ENCODE measurements at places on chromosomes 2 and 18.
A peak's percentile ranks its signal among the peaks of the same experiment; 100 is the strongest.

DNA sequence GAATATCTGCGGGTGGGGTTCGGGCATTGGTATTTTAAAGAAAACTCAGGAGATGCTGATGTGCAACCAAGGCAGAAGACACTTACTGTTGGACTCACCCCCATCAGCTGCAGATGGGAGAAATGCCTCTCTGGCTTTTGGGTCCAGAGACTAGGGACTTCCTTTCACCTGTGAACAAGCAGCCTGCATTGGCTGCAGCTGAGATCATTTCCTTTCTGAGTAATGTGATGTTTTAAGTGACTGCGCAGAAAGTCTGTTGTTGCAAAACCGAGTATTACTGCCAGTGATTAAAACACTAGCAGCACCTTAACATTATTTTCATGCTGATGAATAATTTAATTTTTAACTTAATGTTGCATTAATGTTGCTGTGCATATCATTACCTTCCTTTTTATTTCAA lies 143.0 kb downstream of the TSN start:
- DNase-seq = no peak

GRCh38 chr2:44932079-44932478 lies 9.4 kb upstream of the SIX3 start:
- no peak for DNase-seq

- DNase-seq = no peak
Observed at GRCh38 chr2:26720322-26721114, 28.0 kb downstream of the KCNK3 start.

DNA sequence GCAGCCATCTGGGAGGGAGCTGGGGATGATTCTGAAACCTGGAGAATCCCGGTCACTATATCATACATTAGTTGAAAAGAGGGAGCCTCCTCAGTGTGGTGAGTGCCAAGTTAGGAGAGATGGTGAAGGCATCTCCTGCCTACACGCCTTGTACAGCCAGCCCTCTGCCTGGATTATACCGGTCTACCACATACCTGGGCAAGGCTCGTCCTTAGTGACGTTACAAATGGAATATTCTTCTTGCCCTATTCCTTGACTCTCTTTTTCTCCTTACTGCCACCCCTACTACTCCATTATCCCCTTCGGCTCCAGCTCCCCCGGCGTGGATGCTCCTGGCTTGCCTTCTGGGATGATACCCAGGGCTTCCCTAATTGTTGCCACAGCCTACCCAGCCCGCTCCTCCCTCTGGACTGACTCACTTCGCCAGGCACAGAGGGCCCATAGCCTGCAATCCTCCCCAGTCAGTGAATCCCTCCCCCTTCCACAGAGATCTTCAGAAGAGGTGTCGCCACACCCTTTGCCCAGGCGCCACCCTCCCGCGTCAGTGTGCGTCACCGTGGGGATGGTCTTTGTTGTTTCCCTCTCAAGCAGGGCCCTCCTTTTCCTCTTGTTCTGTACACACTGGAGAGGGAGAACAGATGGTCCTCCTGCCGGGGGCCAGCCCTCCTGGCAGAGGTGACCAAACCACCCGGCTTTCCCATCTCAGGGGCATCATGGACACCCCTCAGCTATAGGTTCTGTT lies 115.2 kb upstream of the EPAS1 start:
- DNase-seq = no peak

DNA sequence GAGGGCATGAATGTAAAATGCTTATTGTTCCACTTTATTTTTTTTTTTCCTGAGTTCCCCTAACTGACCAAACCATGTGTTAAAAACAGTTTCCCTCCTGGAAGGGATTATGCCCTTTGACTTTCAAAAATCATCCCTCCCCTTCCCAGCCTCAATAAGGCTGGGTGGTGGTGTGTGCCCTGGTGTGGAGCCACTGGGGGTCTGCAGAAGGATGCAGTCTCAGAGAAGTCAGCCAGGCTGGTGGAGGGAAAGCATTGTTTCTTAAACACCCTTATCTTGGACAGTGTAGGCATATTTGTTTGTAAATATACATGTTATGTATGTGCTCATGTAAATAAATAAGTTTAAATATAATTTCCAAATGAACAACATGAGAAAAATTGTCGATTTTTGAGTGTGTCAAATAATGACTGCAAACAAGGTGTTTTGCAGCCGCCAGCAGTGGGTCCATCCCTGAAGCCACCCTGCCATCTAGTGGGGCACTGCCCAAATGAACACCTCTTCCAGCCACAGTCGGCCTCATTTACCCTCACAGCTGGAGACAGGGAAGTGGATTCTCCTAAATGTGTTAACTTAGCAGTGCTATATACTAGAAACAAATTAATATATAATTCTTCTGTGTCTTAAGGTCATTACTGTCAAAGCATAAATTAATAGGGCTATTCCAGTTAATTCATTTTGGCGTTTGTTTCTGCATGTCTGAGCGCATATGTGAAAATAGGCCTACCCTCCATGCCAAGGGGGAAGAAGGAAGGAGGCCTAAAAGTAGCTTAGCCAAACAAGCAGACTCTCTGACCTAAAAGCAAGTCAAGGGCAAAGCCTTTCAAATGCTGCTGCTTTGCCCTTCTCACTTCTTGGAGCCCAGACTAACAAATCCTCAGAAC lies 209.6 kb upstream of the PIK3C3 start:
- peak; percentile 27 for DNase-seq
